Femur (tissue), 1 donor: ENCODE measurements at places on chromosomes 12 and 14.

GRCh38 chr14:49033131-49033530, 553.0 kb downstream of the RPS29 start:
- no peak for DNase-seq

DNA sequence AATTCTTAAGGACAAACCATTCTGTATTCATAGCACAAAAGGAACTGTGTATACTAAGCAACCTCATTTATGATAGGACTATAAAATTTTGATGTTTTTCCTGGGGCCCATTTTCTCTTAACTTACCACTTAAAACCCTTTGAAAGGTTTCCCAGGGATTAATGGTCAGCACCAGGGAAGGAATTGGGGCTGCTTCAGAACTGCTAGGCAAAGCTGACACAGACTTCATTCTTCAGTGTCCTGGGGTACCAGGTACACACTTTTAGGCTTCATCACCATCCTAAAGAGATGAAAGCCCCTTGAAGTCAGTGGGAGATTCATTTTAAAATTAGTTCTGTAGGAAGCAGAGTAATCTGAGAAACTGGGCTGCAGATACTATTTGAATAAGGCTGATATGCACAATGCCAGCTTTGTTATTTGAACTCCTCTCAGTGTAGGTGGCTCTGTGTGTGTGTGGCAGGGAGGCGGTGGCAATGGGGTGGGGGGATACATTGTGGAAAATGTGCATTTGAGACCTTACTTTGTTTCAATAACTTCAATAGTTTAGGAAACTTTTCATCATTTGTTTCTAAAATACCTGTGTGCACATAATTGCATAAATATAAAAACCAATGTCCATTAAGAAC, 329.3 kb upstream of the DCN start:
- no peak for DNase-seq

DNA sequence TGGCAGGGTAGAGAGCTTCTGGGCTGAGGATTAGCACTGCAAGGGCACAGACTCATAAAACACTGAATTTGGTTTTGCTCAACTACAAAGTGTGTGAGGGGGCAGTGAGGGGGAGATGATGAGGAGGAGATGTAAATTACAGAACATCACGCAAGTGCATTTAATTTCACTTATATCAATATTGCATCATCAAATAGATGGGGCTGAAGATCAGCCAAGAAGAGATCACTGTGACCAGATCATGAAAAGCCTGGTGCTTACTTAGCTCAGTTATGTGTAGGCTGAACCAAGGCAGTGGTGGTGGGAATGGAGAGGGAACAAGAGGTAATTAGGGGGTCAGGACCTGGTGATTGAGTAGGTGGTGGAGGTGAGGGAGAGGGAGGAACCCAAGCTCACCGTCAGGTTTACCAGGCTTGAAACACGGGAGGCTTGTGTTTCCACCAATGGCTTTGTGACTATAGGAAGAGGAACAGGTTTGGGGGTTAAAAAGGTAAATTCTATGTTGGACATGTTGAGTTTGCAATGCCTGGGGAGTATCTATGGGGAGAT, 11.3 kb downstream of the FOS start:
- DNase-seq, result no peak

DNA sequence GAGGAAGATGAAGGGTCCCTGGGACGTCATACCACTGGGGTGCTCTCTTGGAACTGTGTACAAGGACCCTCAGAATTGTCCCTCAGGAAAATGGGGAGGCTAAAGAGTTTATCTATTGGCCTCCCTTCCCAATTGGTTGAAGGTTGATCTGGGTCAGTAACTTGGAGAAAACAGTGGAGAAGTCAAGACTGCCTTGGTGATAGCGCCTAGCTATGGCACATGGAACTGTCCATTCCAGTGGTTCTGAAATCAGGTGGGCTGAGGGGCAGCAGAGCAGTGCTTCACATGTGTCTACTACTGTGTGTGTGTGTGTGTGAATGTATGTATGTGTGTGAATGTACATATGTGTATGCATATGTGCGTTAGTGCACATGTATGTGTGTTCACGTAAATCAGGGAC, 316.1 kb downstream of the AACS start:
- no peak for DNase-seq
